NCI-H187 (cell line): ENCODE measurements at places on chromosomes 3 and 15.

GRCh38 chr3:189781415-189781814, 150.2 kb downstream of the TP63 start:
- DNase-seq = no peak

GRCh38 chr3:40782111-40782721, 257.5 kb downstream of the ZNF621 start:
- no peak for DNase-seq

GRCh38 chr3:150384296-150385212, 23.5 kb upstream of the TSC22D2 start:
- no peak for DNase-seq

DNA sequence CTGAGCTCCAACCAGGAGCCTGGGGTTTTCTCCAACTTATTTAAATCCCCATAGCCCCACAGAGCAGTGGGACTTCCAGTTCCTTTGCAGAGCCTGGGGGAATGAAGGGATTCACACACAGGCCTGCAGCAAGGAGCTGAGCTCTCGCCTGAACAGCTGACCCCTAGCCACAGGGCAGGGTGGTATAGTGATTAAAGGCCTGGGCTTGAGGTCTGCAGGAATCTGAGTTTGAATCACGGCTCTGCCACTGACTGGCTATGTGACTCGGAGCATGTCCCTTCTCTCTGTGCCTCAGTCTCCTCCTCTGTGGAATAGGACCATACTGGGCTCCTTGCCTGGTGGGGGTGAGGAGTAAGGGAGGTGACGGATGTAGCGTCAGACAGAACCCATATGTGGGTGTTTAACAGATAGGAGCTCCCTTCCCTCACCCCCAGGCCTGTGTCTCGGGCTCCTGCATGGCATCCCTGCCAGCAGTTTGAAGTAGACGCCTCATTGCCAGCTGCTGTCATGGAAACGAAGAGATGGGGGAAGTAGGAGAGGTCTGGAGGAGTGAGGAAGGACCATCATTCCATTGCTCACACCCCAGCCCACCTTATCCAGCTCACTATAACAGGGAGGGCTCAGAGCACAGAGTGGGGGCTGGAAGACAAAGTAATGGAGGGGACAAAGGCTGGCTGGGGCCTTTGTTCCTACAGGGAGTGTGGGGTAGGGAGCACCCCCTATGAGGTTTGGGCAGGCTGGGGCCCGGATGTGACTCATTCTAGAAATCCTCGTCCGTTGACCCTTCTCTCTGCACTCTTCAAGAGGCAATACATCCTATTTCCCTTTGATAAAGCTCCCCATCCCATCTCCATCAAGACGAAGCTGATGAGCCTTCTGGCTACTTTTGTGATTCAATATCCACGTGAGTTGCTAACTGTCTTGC, 14.8 kb downstream of the HRH1 start:
- no peak for DNase-seq

DNA sequence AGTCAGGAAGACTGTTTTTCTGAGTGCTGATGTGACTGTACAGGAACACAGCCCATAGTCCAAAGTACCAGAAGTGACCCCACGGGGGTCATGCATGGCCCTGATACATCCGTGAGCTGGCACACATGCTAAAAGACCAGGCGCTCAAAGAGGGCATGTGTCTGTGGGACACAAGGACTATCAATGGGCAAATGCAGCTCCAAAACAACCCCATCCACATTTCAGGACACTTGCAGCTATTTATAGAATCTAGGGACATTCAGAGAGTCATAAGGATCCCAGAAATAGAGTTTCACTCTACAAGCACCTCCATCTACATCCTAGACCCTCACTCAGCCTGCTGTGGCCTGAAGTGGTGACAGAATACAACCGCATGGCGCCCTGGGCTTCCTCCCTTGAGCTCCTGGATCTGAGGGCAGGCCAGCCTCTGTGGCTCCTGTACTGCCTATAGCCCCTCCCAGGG, 17.0 kb downstream of the SLC25A20 start:
- no peak for DNase-seq

DNA sequence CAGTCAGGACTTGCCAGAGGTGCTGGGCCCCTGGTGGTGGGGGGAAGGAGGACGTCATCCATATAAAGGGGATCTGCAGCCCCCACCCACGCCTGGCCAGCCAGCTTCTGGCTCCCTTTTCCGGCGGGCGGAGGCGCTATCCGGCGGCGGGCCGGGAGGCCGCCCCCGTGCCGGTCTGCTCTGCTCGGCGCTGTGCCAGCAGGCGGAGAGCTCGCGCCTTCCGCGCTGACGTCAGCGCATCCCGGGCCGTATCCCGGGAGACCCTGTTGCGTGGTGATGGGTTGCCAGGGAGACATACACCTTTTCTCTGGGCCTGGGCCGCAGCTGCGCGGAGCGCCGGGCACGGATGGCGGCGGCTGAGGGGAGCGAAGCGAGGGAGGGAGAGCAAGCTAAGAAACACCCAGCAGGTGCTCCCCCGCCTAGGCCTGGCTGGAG, 1.1 kb downstream of the FAM131A start:
- peak; percentile 70 for DNase-seq
